ENCODE measurements at places on chromosomes 16 and 17. TPM values are rescaled to one million over a fixed set of nuclear protein-coding genes. Genes with fewer than 3 reads are reported as not detected.

The ACSM2B gene
- total RNA-seq = 0.56 TPM

The MYOCD gene
- 0.24 TPM for total RNA-seq

The ENPP7 gene
- 0.13 TPM for total RNA-seq

The ITGAD gene
- total RNA-seq = 0.06 TPM

The TEKT5 gene
- 0.35 TPM for total RNA-seq

The CCT6B gene
- total RNA-seq = 1.2 TPM

The ABCA5 gene
- 29.7 TPM for total RNA-seq

The CUEDC1 gene
- total RNA-seq = 21.7 TPM

The TMEM238L gene
- not detected for total RNA-seq

The HBA2 gene
- total RNA-seq = 39.5 TPM

The DHRS7C gene
- total RNA-seq = not detected

The GCGR gene
- total RNA-seq = 1.5 TPM

The INCA1 gene
- total RNA-seq = 0.37 TPM

The SOX8 gene
- 0.69 TPM for total RNA-seq

The DOC2B gene
- total RNA-seq = 12.9 TPM

The PPY gene
- 9.5 TPM for total RNA-seq

The NPIPB13 gene
- total RNA-seq = 4.6 TPM

The HOXB8 gene
- 0.09 TPM for total RNA-seq

The KAT7 gene
- total RNA-seq = 19.0 TPM

The ZDHHC1 gene
- 9.7 TPM for total RNA-seq

The TNFRSF12A gene
- 91.1 TPM for total RNA-seq

The TK2 gene
- 21.2 TPM for total RNA-seq

The SYNGR3 gene
- total RNA-seq = 1.5 TPM

The TSPOAP1 gene
- 15.3 TPM for total RNA-seq

The BAHCC1 gene
- total RNA-seq = 8.1 TPM

The CES5A gene
- not detected for total RNA-seq

The CHRNE gene
- 0.76 TPM for total RNA-seq

The SLC7A5 gene
- total RNA-seq = 2.5 TPM

The SGCA gene
- total RNA-seq = 1.0 TPM
